Stimulated activated CD4-positive, alpha-beta T cell treated with anti-CD3 and anti-CD28 coated beads, Interleukin-4, amount 100 ng/mL, for 4 hours (primary cell): ENCODE measurements at places on chromosomes 2 and 18.

GRCh38 chr18:76102156-76102555, 392.9 kb downstream of the ZNF516 start:
- DNase-seq: no peak

- DNase-seq: no peak
Observed at GRCh38 chr2:45812011-45812500, 160.6 kb downstream of the PRKCE start.

DNA sequence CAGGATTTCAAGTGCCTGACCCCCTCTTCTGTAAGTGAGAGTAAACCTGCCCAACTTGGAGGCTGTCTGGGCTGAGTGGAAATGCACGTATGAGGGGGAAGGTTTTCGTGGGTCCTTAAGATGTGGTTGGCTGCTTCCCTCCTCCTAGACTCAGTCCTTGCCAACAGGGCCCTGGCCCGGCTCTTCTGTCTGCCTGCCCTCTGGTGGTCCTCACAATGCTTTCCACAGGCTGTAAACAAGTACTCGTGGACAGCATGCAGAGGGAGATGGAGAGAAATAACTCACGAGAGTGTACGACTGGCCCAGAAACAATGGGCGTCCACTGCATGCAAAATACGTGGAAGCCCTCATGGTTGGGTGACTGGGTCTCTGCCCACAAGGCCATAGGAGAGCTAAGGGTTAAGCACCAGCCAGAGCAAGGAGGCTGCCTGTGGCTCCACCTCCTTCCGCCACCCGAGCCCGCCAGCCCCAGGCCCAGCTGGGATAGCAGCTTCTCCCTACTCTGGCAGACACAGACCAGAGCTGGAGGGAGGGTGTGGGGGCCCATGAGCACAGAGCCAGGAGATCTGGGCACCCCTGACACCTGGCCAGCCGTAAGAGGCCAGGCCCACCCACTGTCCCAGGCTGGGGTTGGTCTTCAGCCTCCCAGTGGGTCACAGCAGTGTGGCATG, 17.0 kb upstream of the ARHGEF4 start:
- no peak for DNase-seq

GRCh38 chr2:52312486-52312885, 1280.6 kb upstream of the NRXN1 start:
- no peak for DNase-seq

GRCh38 chr2:30356071-30356470, 91.0 kb upstream of the LCLAT1 start:
- DNase-seq: no peak

- no peak for DNase-seq
Observed at GRCh38 chr2:60359569-60359968, 193.9 kb downstream of the BCL11A start.

DNA sequence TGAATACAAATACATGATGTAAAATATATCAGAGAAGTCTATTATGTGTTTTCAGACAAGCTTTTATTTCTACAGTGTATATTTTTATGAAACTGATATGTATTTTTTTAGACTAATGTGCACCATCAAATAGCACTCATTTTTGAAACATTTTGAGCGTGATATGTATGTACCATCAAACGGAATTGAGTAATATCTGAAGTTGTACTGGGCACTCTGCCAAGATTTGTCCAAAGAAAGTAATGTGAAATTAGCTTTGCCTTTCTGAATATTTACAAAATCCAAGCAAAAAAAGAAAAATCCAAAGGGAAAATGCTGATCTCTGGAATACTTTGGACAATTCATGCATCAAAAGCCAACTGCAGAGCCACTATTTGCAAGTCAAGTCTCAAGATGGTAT, 972.0 kb downstream of the DPP10 start:
- no peak for DNase-seq

GRCh38 chr2:208359632-208359986, 47.0 kb upstream of the PTH2R start:
- DNase-seq: no peak

GRCh38 chr2:70084973-70085710, 2.1 kb upstream of the PCBP1 start:
- DNase-seq: peak; percentile 57

GRCh38 chr2:83899271-83899670, 559.8 kb downstream of the SUCLG1 start:
- no peak for DNase-seq

DNA sequence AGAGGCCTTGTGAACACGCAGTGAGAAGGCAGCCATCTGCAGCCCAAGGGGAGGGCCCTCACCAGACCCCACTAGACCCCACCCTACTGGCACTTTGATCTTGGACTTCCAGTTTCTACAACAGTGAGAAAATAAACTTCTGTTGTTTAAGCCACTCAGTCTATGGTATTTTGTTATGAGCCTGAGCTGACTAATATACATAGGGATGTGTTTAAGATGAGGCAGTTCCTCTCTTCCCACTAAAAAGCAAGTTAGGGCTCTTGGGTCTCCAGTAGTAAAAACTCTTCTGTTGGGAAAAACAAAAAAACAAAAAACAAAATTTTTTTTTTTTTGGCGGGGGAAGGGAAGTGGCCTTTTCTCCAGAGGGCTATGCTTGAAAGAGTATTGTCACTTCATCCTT, 233.2 kb upstream of the SMAD7 start:
- no peak for DNase-seq

DNA sequence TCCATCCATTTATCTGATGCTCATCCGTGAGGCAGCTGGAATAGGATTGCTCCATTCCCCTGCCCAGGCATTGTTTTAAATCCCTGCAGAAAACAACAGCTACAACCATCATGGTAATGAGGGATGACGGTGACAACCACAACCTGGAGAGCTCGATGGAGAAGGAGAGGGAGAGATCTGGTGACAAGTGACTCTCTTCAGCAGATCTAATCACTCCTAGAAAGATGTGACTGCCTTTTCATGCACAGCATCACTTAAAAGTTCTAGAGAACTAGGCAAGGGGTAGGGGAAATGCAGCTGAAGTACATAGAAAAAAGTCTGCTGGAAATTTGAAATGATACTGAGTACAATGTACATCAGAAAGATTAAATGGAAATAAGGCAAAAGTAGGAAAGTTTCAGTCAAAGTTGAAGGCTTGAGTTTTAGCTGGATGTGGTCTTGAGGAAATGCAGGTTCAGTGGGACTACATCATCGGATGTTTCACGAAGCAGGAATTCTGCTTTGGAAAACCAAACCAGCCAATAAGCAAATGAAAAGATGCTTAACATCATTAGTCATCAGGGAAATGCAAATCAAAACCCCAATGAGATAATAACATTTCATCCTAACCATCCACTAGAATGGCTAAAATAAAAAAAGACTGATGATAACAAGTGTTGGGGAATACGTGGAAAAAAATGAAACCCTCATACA, 6.8 kb upstream of the ARHGAP25 start:
- DNase-seq: no peak

DNA sequence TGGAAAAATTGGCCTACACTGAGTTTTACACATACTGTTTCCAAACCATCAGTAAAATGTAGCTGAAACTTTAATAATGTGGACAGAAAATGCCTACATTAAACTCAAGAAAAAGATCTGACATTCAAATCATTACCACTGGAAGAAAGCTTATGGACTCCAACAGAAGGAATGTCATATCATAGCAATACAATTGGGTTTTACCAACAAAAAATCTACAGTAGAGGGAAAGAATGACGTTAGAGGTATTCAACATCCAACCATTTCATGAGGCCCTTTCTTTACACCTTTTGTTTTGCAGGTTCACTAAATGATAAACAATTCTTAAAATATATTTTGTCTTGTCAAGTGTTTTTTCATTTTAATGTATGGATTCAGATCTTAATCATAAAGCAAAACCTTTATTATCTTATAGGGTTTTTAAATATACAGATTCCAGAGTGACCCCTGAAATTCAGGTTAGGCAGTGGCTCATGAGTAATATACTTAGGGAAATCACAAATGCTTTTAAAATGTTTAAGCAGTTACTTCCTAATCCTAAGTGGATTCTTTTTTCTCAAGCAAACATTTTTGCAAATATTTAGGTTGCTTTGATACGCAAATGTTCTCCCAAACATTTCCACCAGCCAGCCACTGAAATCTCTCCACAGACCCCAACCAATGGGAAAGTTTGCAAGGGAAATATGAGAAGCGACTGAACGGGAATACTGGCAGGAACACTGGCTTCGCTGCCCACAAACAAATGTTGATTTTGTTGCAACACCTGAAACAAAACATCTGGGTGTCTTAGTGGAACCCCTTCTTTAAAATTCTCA, 168.7 kb downstream of the TCF4 start:
- no peak for DNase-seq

DNA sequence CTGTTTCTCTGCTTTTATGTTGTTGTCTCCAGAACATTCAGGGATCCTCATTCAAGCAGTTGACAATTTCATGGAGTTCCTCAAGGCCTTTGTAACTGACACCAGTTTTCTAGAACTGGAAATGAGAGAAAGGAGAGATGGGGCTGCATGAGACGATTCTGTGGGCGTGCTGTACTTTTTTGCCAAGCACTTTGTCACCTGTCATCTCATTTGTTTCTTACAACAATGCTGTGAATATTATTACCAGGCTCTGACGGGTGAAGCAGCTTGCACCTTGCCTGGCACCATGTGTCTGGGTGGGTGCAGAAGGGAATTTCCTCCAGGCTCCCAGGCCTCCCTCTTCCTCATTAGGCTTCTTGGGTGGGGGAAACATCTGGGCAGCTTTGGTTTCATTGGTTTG, 22.2 kb upstream of the ATOH8 start:
- no peak for DNase-seq

DNA sequence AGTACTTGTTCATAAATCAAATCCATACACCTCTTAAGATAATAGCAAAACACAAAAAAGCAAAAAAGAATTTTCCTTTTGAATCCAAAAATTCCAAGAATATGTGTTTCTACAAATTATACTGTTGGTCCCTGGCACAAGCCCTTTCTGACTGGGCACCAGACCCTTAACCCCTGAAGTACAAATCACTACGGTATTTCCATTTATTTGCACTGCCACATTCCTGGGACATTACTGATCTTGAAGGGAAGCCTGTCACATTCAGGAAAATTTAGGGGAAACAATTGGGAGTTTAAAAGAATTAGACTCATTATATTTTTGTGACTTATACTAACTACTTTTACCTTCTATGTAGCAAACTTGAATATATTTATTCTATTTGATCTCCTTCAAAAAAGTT, 98.8 kb downstream of the ZNF521 start:
- no peak for DNase-seq

DNA sequence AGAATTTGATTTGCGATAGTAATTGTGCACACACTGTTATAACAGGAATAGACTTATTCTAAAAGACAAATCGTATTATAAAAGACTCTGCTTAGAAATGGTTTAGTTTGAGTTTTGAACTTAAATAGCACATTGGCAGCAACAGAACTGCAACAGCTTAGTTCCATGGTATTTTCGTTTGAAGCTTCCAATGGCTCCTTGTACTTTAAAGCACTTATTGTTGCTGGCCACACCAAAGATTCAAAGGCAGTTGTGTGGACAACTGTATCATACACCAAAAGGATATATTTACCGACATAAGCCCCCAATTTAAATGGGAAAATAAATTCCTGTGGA, 627 bp downstream of the WIPF1 start:
- DNase-seq: no peak

- DNase-seq: no peak
Observed at GRCh38 chr2:226970362-226970761, 134.5 kb downstream of the RHBDD1 start.

- DNase-seq: no peak
Observed at GRCh38 chr2:145851730-145852129, 1331.8 kb upstream of the ZEB2 start.

DNA sequence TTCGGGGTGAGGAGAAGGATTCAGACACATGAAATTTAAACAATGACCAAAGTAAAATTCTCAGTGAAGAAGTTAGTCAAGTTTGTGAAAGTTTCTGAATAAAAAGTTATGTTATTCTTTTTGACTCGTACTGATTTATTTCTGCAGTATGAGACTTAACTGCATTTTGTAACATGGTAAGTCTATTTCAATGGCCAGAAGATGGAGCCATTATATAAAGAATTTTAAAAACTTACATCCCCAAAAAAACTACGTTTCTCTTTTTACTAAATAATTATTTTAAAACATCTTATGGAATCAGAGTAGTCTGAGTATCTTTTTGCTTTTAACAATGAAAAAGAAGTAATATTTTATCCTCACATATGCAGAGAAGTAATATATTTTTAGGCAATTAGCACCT, 51.4 kb upstream of the SCN1A start:
- no peak for DNase-seq

DNA sequence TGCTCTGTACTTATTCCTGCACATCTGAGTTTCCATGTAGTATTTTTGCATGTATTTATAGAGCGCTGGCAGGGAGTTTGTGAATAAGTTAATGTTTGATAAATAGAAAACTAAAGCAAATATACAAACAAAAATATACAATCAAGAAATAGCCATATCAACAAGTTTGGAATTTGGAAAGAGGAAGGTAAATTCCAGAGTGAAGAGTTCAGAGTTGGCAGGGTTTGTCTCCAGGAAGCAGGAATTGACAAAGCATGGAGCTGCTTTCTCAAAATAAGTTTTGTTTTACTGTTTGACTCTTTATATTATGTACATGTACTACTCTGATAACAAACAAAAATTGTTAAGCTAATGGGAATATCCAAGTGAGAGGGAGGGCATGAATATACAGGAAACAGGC, 80.3 kb downstream of the SPOPL start:
- no peak for DNase-seq

DNA sequence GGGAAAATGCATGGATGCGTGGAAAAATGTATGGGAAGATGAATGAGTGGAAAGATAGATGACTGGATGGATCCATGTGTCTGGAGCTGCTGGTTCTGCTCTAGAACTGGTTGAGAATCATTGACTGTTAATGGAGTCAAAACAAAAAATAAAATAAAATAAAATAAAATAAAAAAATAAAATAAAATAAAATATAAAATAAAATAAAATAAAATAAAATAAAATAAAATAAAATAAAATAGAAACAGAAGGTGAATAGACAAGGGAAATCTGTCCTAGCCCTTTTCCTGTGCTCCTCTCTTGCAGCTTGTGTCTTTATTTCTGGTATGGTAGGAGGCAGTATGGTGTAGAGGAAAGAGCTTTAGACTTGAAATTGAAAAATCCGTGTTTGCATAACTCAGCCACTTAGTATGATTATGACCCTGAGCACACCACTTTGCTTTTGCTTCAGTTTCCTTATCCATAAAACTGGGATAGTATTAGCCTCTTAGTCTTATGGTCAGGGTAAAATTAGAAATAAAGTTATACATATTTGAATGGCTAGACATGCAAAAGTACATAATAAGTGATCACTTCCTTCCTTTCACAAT, 51.0 kb downstream of the PSD4 start:
- no peak for DNase-seq

- no peak for DNase-seq
Observed at GRCh38 chr2:179853108-179853507, 8.3 kb downstream of the ZNF385B start.

DNA sequence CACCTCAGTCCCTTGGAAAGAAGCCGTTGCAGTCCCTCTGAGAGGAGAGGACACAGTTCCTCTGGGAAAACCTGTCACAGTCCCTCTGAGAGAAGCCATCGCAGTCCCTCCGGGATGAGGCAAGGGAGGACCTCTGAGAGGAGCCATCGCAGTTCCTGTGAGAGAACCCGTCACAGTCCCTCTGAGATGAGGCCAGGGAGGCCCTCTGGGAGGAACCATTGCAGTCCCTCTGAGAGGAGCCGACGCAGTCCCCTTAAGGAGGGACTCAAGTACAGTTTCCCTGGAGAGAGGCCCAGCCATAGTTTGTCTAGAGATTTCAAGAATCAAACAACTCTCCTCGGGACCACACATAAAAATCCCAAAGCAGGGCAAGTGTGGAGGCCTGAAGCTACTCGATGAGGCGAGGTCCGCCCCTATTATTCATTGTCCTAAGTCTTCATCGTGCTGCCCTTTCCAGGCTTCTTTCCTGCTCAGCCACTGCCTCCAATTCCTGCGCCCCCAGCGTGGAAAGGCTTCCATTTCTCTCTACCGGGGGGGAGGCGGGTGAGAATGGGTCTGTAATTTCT, 630 bp upstream of the ZNF512 start:
- DNase-seq: no peak
